ENCODE measurements at places on chromosomes 16 and 17. TPM values are rescaled to one million over a fixed set of nuclear protein-coding genes. Genes with fewer than 3 reads are reported as not detected.

The ZNF768 gene
- total RNA-seq = 30.8 TPM

- no peak for DNase-seq
These were observed 642 bp downstream of the ZNF205 start for GRCh38 chr16:3112881-3113574.

DNA sequence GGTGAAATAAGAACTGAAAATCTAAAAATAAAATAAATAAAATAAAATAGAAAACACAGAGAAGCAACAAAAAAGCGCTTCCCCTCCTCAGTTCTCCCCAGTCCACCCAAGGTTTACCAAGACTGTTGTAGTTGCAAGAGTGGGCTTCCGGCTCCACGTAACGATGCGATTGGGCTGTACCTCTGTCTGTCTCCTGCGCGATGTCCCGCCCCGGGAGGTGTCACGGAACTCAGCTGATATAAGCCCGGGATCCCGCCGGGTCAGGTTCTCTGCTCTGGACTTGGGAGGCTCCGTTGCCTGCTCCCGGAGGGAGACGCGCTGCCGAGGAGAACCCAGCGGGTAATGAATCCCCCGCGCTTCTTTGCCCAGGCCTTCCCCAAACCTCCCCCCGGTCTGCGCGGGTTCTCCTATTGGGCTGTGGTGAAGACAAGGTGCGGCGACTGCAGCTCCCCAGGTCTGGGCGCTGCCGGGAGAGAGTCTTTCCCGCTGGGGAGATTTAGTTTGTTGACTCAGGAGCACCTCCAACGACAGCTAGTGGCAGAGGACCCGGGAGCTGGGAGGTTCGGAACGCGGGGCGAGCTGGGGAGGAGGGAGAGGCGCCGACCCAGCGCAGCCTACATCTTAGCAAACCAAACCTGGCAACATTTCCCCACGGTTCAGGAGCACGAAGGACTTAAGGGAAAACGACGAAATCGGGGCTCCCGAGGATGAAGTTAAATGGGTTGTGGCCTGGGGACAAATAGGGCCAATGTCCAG lies at the start of gene SLFN5:
TSS of gene SLFN5 (plus strand) at position 268 of the 756 bp plus-strand sequence. CDS start 15,619 bp downstream, outside the sequence.
- DNase-seq = peak; percentile 87

- DNase-seq = no peak
These were observed 19.9 kb downstream of the SP2 start for GRCh38 chr17:47915776-47916398.

DNA sequence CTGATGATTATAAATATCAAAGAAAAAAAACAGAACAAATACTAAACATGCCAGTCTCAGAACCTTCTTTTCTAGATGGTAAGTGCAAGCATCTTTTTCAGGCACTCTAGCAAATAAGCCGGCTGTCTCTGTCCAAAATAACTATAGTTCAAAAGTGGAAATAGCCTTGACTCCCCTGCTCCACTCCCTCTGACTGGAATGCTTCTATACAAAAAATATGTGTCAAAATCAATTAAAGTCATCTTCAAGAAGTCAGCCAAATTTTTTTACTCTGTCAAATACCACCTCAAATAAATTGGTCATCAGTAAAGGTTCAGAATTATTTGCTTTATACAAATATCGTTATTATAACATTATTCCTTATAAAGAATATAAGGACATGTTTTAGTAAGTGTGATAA lies 83.6 kb downstream of the CACNG1 start:
- DNase-seq = no peak

DNA sequence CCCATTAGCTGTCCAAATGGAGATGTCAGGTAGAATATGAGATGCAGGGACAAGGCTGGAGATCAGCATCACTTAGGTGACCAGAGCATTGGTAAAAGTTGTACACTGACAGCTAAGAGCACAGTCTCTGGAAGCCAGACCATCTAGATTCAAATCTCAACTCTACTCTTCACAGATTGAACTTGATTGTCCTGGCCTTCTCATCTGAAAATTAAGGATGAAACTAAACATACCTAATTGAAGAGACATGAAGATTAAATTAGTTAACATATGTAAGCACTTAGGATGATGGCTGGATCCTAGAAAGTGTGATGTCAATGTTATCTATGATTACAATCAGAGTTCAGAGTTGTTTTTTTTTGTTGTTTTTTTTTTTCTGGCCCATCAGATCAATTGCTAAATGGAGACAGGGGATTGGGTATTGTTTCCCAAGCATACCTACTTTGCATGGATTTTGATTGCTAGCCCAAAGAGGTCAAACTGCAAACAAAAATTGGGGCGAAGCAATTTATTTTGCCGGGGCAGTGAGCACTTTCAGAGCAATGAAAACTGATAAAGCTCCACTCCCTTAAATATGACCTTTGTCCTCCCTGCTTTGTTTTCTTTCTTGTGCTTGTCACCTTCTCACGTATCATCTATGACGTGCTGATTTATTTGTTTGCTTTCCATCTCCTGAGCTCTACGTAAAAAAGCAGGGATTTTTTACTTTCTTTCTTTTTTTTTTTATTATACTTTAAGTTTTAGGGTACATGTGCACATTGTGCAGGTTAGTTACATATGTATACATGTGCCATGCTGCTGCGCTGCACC lies 217.6 kb upstream of the CPHXL start:
- no peak for DNase-seq

The NUPR1 gene
- total RNA-seq = 3.5 TPM
